Non-pigmented ciliary epithelial cell (primary cell): ENCODE measurements at places on chromosomes 13 and 19.

GRCh38 chr13:96809366-96810096 is 184.7 kb downstream of the OXGR1 start:
- no peak for DNase-seq

DNA sequence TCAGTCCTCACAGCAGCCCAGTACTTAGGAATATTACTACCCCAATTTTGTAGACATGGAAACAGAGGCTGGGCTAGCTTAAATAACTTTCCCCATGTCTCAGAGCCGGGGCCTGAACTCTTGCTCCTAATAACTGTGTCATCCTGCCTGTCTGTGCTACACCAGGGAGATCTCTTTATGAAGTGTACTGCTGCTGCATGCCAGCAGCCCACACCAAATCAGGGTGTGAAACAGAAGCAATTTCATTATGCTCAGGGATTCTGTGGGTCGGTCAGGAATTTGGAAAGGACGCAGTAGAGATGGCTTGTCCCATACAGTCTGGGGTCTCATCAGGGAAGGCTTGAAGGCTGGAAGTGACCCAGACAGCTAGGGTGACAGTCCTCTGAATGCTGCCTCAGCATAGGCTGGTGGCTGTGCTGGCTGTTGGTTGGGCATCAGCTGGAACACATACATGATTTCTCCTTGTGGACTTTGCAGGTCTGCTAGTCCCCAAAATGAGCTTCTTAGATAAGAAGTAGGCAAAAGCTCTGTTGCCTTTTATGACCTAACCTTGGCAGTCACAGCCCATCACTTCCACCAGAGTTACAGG is 22.6 kb downstream of the ZNF507 start:
- no peak for DNase-seq

GRCh38 chr13:94513026-94513425 is 33.5 kb upstream of the DCT start:
- no peak for DNase-seq

DNA sequence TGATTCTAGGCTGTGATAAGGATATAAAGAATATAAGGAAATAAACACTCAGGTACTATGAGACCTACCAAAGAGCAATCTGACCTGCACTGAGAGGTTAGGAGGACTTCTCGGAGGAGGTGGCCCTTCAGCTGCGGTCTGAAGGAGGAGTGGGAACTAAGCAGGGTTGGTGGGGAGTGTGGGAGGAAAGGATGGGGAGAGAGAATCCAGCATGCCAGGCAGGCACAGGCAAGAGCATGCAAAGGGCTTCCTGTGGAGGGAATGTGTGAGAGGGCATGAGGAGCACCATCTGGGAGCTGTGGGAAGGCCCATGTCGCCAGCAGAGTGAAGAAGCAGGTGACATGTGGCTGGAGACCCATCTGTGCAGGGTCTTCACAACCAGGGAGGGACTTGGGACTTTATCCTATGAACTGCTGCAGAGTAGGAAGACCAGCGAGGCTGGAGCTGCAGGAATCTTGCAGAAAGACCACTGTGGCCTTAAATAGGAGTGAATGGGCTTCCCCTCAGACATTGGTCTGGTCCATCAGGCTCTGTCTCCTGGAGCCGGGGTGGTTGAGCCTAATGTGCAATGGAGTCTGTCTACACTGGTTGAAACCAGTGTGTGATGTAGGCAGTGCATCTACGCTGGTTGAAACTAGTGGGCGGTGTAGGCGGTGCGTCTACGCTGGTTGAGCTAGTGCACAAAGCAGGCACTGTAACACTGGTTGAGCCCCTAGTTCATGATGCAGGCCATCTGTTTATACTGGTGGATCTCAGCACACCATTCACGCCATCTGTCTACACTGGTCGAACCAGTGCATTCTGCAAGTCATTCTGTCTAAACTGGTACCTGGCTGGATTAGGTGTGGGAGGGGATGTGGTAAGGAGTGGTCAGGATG is 6.4 kb downstream of the CHST8 start:
- DNase-seq, result no peak

DNA sequence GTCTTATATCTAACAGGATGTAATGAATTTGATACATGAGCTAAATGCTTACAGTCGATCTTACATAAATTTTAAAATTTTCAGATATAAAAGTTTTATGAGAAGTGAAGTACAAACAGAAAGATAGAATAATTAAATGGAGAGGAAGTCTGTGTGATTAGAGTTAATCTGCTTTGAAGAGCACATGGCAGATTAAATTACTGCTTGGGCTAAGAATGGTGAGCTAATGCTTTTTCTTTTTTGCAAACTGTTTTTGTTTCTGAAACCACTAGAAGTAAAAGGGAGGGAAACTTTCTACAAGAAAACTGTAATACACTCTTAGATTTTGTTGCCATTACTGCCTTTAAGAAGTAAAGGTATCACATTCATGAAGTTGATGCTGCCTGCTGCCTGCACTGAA is 96.3 kb upstream of the SPRY2 start:
- DNase-seq, result no peak
